ENCODE measurements at places on chromosomes 7 and 10.

- H3K27me3 ChIP-seq, result no peaks in the 10 kb centered on the region
- H3K36me3 ChIP-seq, result no peaks in the 10 kb centered on the region
- DNase-seq, result no peak
These were observed 4.8 kb downstream of the BTRC start for GRCh38 chr10:101358706-101359300.

DNA sequence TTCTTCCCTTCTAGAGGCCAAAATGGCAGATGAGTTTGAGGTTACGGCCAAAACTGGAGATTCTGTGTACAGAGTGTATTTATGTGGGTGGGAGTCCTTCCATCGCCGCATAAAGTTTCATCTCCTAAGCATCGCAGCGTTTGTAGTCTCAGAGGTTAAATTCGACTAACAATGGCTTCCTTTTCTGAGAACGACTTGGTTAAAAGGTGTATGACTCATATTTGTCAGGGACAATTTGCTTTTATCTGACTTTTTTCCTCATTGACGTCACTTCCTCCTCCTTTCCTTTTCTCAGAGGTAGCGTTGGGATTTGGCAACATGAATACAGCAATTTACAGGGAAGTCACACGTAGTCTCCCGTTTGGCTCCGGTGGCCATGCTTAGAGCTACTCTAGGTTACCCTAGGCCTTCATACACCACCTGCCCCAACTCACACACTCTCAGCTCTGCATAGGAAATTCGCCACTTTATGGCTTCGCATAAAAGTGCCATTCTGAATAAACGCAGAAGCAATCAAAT lies 37.6 kb upstream of the TCF7L2 start:
- H3K4me3 ChIP-seq, result no peak overlapping the region
- no peak for DNase-seq
- H3K27me3 ChIP-seq, result no peaks in the 10 kb centered on the region

GRCh38 chr10:30662814-30663213 lies 33.3 kb upstream of the LYZL2 start:
- no peaks in the 10 kb centered on the region for H3K4me1 ChIP-seq
- H3K36me3 ChIP-seq, result no peaks in the 10 kb centered on the region
- no peak overlapping the region for H3K27ac ChIP-seq
- no peak overlapping the region for H3K4me3 ChIP-seq

GRCh38 chr7:55965805-55966421 lies 1.5 kb downstream of the NIPSNAP2 start:
- no peak overlapping the region for H3K4me3 ChIP-seq
- peaks cover 41% of the 10 kb centered on the region for H3K36me3 ChIP-seq
- H3K27me3 ChIP-seq, result peaks cover 9% of the 10 kb centered on the region
- H3K4me1 ChIP-seq, result no peaks in the 10 kb centered on the region
- no peak overlapping the region for H3K27ac ChIP-seq

GRCh38 chr10:7337431-7338171 lies 73.2 kb downstream of the SFMBT2 start:
- no peak overlapping the region for H3K4me3 ChIP-seq
- no peak overlapping the region for H3K27ac ChIP-seq
- H3K36me3 ChIP-seq, result no peaks in the 10 kb centered on the region
- peaks cover 10% of the 10 kb centered on the region for H3K4me1 ChIP-seq
- H3K27me3 ChIP-seq, result no peaks in the 10 kb centered on the region
- DNase-seq, result no peak

DNA sequence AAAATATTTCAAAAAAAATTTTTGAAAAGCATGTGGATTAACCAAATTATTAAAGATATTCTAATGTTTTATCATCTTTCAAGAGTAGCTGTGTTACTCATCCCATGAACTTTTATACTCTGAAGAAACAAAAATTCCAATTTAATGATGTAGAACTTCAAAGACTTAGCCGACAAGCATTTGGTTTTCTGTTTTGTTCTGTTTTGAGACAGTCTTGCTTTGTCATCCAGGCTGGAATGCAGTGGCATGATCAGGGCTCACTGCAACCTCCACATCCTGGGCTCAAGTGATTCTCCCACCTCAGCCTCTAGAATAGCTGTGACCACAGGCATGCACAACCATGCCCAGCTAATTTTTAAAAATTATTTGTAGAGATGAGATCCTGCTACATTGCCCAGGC lies 17.8 kb upstream of the LCOR start:
- H3K27me3 ChIP-seq, result peaks cover 3% of the 10 kb centered on the region
- H3K4me1 ChIP-seq, result no peaks in the 10 kb centered on the region
- H3K27ac ChIP-seq, result no peak overlapping the region
- H3K36me3 ChIP-seq, result no peaks in the 10 kb centered on the region
- DNase-seq, result no peak
- no peak overlapping the region for H3K4me3 ChIP-seq

DNA sequence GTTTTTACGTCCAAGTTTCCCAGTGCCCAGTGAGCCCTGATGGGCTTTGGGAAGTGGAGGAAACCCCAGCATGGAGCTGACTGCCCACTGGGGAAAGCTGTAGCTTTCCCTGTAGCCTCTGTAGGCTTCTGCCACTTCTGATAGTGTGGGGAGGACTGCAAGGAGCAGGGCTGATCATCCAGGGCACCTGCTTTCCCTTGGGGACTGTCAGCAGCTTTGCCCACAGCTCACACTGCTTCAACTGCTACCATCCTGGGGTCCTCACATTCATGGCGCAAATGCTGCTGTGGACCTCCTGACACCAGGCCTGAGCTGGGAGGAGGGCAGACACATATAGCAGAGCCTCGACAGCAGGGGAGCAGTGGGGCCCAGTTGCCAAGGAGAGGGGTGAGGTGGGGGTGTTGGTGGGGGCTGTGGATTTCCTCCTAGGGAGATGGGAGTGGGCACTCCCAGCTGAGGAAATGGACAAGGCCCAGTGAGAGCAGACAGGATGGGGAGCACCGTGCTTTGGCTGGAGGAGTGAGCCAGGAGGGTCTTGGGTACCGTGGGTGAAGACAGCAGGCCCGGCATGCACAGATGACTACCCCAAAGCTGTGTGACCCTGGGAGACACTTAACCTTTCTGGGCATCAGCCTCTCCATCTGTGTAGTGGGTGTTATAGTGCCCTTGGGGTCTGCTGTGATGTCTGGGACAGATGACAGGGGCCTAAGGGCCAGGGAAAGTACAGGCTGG lies 16.2 kb downstream of the RAMP3 start:
- no peak for DNase-seq
- H3K4me1 ChIP-seq, result no peaks in the 10 kb centered on the region
- H3K27me3 ChIP-seq, result peaks cover 2% of the 10 kb centered on the region
- no peaks in the 10 kb centered on the region for H3K36me3 ChIP-seq

DNA sequence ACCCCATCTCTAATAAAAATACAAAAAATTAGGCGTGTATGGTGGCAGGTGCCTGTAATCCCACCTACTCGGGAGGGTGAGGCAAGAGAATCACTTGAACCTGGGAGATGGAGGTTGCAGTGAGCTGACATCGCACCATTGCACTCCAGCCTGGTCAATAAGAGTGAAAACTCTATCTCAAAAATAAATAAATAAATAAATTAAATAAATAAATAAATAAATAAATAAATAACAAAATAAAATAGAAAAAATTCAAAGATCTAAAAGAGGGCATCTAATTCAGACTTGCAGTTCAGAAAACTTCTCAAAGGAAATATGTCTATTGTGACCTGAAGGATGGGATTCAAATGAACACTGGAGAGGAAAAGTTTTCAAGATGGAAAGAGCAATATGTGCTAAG lies 1085.1 kb downstream of the SORCS3 start:
- no peaks in the 10 kb centered on the region for H3K27me3 ChIP-seq
- H3K27ac ChIP-seq, result no peak overlapping the region
- no peaks in the 10 kb centered on the region for H3K36me3 ChIP-seq
- no peak overlapping the region for H3K4me3 ChIP-seq
- H3K4me1 ChIP-seq, result no peaks in the 10 kb centered on the region

Measured in neuronal stem cell (in vitro differentiated cells).